ENCODE measurements at places on chromosomes 12 and 14. TPM values are rescaled to one million over a fixed set of nuclear protein-coding genes. Genes with fewer than 3 reads are reported as not detected.

The ARHGEF25 gene
- total RNA-seq: 3.6 TPM

The SNRPF gene
- total RNA-seq: 56.3 TPM

The ALDH1L2 gene
- total RNA-seq: 1.5 TPM

The ITGB7 gene
- 1.9 TPM for total RNA-seq

The OR2AP1 gene
- total RNA-seq: not detected

The CD63 gene
- total RNA-seq: 355 TPM

The TC2N gene
- 15.9 TPM for total RNA-seq

Measured in HCT116 (cell line).